ENCODE measurements at places on chromosomes 5 and 9.
A peak's percentile ranks its signal among the peaks of the same experiment; 100 is the strongest.

DNA sequence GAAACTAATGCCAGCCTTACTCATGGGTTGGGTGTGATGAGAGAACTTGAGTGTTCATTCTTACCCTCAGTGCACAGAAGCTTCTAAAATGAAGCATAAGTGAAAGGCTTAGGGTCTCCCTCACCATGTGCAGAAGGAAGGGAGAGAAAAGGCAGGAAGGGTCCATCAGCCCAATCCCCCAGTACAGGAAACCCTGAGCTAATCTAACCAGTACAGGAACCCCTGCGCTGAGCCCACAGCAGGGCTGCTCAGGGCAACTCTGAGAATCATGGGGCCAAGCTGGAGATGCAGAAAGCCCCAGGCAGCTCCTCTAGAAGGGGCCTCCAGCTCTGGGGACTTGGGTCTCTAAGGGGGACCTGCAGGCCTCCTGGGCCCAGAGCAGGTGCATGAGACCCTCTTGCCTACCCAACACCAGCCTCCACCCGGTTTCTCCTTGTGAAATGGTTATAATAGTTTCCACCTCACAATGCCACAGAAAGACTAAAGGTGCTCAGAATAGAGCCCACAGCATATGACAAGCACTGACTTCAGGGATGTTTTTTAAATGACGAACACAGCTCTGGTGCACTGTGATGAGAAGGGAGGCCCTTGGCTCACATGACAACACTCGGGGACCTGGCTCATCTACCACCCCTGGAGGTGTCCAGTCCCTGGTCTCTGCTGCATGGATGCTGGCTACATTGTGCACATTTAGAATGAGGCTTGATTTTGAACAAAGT lies 190.1 kb downstream of the ACTL7B start:
- DNase-seq, result no peak

DNA sequence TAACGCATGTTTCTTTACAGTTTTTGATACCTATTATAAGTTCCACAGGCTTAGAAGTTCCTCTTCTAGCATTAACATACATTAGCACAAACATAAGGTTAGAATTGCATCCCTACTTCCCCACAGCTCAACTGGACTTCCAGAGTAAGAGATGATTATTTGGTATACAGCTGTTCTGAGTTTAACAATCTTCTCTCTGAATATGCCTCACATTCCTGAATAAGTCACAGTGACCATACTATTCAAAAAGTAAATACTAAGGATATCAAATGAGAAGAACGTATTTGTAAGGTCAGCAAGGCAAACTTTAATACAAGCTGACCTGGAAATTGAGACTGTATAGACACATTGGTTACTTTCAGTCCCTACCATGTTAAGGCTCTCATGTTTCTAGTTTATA lies 21.3 kb downstream of the NR6A1 start:
- DNase-seq, result peak; percentile 33

- DNase-seq, result no peak
These were observed 229.1 kb downstream of the IRX2 start for GRCh38 chr5:2522372-2522771.

DNA sequence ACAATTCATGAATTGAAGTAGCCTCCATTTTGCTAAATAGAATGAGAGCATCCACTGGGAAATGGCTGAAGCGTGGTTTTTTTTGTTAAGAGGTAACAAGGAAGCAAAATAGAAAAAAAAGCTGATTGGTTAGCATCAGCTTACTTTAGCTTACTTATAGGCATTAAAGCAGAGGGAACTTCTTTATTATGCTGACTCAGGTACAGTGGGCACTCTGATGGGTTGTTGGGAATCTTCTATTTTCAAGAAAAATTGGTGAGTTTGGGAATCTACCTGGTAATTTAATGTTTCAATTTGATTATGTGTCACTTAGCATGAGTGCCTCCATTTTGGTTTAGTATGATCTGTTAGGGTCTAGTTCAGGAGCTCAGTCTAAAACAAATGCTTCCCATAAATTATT lies 289.6 kb downstream of the ANXA1 start:
- no peak for DNase-seq

GRCh38 chr9:14935106-14935751 lies 25.0 kb upstream of the FREM1 start:
- no peak for DNase-seq

DNA sequence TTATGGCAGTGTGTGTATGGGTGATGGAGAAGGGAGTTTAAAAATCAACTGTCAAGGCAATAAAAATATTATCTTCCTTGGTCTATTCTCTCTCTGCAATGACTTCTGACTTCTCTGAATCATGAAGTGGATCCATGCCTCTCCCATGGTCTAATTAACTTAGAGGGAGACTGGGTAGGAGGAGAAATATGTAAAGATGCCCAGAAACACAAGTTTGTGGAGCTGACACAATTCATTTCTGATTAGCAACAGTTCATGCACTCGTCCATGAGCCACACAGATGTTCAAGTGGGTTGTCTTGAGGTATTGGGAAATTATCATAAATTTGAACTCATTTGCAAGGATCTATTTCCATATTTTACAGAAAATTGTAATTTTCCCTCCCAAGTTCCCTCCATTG lies 38.1 kb downstream of the INSYN2B start:
- peak; percentile 27 for DNase-seq

DNA sequence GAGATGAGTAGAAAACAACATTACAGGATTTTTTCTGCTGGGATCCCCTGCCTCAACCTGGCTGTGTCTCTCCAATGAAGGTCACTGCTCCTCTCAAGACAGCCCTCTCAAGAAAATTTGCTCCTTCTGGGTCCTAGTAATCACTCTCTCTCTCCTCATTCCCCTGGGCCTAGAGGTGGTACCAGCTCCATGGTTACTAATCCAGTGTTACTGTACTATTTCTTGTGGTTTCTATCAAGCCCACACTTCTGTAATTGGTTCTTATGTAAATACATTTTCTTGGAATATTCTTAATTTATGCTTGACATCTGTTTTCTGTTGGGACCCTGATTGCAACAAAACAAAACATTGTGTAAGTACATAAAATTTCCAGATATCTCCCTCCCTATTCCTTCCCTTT lies 123.8 kb upstream of the RORB start:
- no peak for DNase-seq

Data from EL (cell line).